Endodermal cell (in vitro differentiated cells): ENCODE measurements at places on chromosomes 12 and 14.

- H3K27ac ChIP-seq, result no peak overlapping the region
- peaks cover 8% of the 10 kb centered on the region for H3K36me3 ChIP-seq
- H3K4me1 ChIP-seq, result no peaks in the 10 kb centered on the region
- no peaks in the 10 kb centered on the region for H3K27me3 ChIP-seq
- DNase-seq, result no peak
Observed at GRCh38 chr12:30643366-30643765, 52.3 kb downstream of the IPO8 start.

GRCh38 chr12:951176-951575, 1.7 kb upstream of the RAD52 start:
- DNase-seq, result no peak
- no peaks in the 10 kb centered on the region for H3K36me3 ChIP-seq
- no peak overlapping the region for H3K27ac ChIP-seq
- no peaks in the 10 kb centered on the region for H3K4me1 ChIP-seq

- no peaks in the 10 kb centered on the region for H3K4me1 ChIP-seq
- H3K27ac ChIP-seq, result no peak overlapping the region
- DNase-seq, result no peak
- H3K27me3 ChIP-seq, result no peaks in the 10 kb centered on the region
- no peaks in the 10 kb centered on the region for H3K36me3 ChIP-seq
- no peak overlapping the region for H3K4me3 ChIP-seq
Observed at GRCh38 chr12:81627336-81628189, 131.6 kb downstream of the PPFIA2 start.

- no peaks in the 10 kb centered on the region for H3K27me3 ChIP-seq
- no peaks in the 10 kb centered on the region for H3K36me3 ChIP-seq
- no peak overlapping the region for H3K4me3 ChIP-seq
- H3K4me1 ChIP-seq, result no peaks in the 10 kb centered on the region
Observed at GRCh38 chr12:84313323-84313675, 599.3 kb downstream of the SLC6A15 start.

GRCh38 chr14:95833429-95833828, 43.2 kb upstream of the TUNAR start:
- H3K27me3 ChIP-seq, result no peaks in the 10 kb centered on the region
- H3K4me3 ChIP-seq, result no peak overlapping the region
- no peaks in the 10 kb centered on the region for H3K4me1 ChIP-seq
- DNase-seq, result no peak
- H3K36me3 ChIP-seq, result no peaks in the 10 kb centered on the region
- H3K27ac ChIP-seq, result no peak overlapping the region

GRCh38 chr14:84041421-84041820, 1488.5 kb upstream of the FLRT2 start:
- no peaks in the 10 kb centered on the region for H3K27me3 ChIP-seq
- no peaks in the 10 kb centered on the region for H3K36me3 ChIP-seq
- DNase-seq, result no peak
- H3K27ac ChIP-seq, result no peak overlapping the region

DNA sequence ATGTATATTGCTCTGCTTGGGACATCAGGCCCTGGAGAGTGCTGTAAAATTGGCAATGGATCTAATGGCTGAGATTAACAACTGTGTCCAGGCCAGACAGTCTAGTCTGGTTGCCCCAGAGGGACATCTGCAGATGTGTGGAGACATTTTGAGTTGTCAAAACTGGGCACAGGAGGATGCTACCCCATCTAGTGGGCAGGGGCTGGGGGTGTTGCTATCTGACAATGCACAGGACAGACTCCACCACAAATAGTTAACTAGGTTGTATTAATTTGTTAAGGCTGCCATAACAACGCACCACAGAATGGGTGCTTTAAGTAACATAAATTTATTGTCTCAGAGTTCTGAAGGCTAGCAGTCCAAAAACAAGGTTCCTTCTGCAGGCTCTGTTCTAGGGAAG, 302.5 kb upstream of the AMIGO2 start:
- H3K36me3 ChIP-seq, result no peaks in the 10 kb centered on the region
- no peak for DNase-seq
- H3K27me3 ChIP-seq, result no peaks in the 10 kb centered on the region
- H3K4me1 ChIP-seq, result no peaks in the 10 kb centered on the region
- no peak overlapping the region for H3K4me3 ChIP-seq

DNA sequence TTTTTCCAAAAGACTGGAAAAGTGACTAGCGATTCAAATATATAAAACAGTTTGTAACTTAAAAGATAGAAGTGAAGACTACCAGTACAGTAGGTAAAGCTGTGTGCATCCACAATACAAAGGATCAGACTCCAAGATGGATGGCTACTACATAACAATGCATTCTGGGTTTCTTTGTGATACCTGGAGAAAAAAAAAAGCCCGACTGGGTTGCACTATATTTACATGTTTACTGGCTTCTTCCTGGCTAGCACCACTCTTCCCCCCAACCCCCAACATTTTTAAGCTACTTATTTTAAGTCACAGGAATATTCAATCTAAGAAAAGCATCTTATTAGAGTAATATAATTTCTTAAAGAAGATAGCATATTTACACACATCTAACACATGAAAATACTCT, 61.1 kb upstream of the SINHCAF start:
- no peaks in the 10 kb centered on the region for H3K36me3 ChIP-seq
- H3K4me3 ChIP-seq, result peak overlapping the region; percentile 39
- no peak for DNase-seq
- peak overlapping the region; percentile 82 for H3K27ac ChIP-seq
- H3K27me3 ChIP-seq, result no peaks in the 10 kb centered on the region
- peaks cover 16% of the 10 kb centered on the region for H3K4me1 ChIP-seq

DNA sequence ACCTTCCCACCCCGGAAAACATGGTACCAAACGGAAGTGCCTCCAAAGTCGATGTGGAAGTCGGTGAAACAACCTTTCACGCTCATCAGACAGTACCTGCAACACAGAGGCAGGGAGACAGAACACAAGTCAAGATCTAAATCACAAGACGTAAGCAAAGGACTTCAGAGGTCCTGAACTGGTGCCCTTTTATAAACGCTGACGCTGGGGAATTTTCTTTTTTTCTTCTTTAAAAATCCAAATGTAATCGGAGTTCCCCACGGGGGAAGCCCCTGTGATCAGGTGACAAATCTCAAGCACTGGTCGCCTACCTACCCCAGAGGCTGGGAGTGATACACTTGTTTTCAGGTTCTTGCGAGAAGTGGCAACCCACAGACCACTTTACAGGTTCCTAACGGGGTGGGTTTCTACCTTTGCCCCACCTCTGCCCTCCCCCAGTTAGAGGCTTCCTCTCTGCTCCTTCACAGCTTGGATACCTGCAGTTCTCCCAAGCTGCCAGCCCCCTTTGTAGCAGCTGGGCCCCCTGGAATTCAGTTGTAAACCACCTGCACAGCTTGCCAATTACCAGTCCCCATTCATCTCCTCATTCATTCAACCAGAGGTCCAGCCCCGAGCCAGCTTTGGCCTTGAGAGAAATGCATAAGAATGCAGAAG, 46.2 kb downstream of the KDM2B start:
- H3K27me3 ChIP-seq, result peaks cover 16% of the 10 kb centered on the region
- DNase-seq, result peak; percentile 74
- no peak overlapping the region for H3K4me3 ChIP-seq
- H3K36me3 ChIP-seq, result peaks cover 34% of the 10 kb centered on the region
- H3K27ac ChIP-seq, result no peak overlapping the region
- peaks cover 5% of the 10 kb centered on the region for H3K4me1 ChIP-seq

DNA sequence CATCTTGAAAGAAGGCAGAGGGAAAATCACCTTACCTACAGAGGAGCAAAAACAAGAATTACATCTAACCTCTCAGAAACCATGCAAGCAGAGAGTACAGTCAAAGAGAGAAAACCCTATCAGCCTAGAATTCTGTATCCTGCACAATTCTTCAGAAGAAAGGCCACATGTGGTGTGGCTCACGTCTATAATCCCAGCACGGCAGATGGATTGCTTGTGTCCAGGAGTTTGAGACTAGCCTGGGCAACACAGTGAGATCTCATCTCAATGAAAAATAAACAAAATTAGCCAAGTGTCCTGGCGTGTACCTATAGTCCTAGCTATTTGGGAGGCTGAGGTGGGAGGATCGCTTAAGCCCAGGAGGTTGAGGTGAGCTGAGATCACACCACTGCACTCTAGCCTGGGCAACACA, 48.2 kb downstream of the ATF7 start:
- H3K36me3 ChIP-seq, result peaks cover 3% of the 10 kb centered on the region
- no peak for DNase-seq
- H3K27me3 ChIP-seq, result no peaks in the 10 kb centered on the region
- H3K4me1 ChIP-seq, result no peaks in the 10 kb centered on the region
- no peak overlapping the region for H3K27ac ChIP-seq

DNA sequence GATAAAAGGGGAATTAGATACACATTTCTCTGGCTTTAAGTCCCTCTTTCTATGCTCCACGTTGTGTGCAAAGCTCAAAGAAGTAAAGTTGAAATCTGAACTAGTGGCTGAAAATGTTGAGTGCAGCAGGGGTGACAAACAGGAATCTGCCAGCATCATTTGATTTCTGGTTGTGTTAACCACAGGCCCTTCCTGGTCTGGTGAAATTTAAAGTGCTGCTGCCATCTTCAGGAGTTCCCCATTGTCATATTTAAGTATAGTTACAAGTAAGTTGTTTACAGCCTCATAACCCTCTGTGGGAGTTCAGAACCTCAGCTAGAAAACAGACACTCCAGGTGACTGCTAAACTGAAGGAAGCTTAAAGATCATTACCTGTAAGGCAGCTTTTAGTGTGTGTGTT, 90.9 kb upstream of the CCDC196 start:
- no peaks in the 10 kb centered on the region for H3K4me1 ChIP-seq
- H3K27ac ChIP-seq, result no peak overlapping the region
- no peaks in the 10 kb centered on the region for H3K36me3 ChIP-seq
- H3K27me3 ChIP-seq, result no peaks in the 10 kb centered on the region

GRCh38 chr12:85182699-85183098, 97.3 kb upstream of the ALX1 start:
- DNase-seq, result no peak
- no peaks in the 10 kb centered on the region for H3K4me1 ChIP-seq
- no peaks in the 10 kb centered on the region for H3K27me3 ChIP-seq
- no peaks in the 10 kb centered on the region for H3K36me3 ChIP-seq
